ENCODE measurements at places on chromosomes 5 and 9.

GRCh38 chr5:154234551-154234950, 44.0 kb downstream of the GALNT10 start:
- DNase-seq: no peak

GRCh38 chr9:14455243-14455642, 141.3 kb upstream of the NFIB start:
- DNase-seq: no peak

DNA sequence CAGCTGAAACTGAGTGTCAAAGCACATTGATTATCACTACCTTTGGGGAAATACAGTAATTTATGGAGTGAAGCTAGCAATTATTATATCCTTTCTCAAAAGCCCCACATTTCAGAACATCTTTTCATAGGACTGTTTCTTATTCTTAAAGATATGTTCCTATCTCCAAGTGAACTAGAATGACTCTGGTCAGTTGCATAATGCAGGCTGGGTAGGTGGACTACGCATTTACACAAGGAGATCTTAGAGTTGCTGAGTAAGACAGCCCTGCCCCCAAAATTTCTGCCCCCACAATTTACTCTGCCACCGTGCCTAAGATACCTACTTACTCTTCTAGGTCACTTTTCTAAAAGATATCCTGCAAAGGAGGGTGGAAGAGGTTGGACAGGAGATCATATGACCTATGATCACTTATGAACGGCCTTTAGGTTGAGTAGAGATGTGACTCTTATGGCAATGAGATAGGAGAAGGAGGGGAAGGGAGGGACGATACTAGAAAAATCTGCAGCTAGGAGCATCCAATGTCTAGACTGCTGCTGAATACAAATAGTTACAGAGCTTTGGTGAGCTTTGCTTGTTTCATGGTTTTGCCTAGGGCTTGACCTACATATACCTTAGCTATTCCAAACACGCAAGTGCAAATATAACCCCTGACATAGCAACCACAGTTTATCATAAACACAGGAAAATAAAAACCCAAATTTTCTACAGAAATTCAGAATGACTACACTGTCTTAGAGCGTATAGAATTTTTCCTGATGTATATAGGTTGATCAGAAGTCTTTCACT, 121.7 kb downstream of the GLIS3 start:
- DNase-seq: no peak

- no peak for DNase-seq
These were observed 287.8 kb upstream of the ISL1 start for GRCh38 chr5:51095486-51095885.

DNA sequence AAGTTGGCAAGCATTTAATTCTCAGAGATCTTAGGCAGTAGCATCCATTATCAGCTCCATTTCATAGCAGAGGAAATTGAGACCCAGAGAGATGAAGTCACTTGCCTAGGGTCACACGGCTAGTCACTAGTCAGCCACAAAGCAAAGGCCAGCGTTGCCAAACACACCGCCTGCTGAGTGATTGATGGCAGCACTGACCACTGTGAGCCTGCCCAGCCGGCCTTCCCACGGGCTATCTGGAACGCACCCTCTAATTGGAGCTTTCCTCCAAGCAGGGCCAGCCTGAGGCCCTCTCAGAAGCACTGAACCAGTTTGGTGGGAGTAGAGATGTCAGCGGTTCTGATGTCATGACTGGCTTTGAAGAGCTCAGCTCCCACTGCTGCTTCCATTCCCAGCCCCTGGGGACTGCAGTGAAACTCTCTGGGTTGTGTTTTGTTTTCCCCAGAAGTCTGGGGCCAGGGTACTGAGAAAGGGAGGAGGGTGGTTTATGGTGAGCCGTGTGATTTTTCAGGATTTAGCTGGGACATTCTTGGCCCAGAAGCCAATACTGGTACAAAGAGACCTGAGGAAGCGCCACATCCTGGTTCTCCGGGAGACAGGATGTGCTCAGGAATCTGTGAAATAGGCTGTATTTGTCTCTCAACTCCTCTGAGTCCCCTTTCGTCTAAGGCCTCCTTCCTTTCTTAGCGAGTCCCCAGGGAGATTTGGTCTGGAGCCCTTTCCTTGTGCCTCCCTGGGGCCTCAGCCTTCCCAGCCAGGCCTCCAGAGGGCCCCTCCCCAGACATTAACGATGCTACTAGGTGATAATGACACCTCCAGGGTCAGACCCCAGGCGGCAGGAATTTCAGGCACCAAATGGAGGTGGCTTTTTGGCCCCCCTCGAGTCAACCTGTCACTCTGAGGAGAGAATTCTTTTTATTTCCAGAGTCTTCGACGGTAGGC, 44.5 kb downstream of the SPRY4 start:
- DNase-seq: no peak

GRCh38 chr9:133499132-133499891, 20.4 kb upstream of the SLC2A6 start:
- DNase-seq: no peak

- DNase-seq: no peak
These were observed 22.6 kb upstream of the SUSD3 start for GRCh38 chr9:93035821-93036351.

Data from GM23248 (cell line).